ENCODE measurements at places on chromosomes 4 and X. TPM values are rescaled to one million over a fixed set of nuclear protein-coding genes. Genes with fewer than 3 reads are reported as not detected.

Gene ESX1
- total RNA-seq = not detected

Gene ANTXR2
- 24.9 TPM for total RNA-seq

Gene PAGE4
- total RNA-seq = not detected

Gene CXCL3
- 0.18 TPM for total RNA-seq

Gene STATH
- not detected for total RNA-seq

Gene LNX1
- not detected for total RNA-seq

Gene TDO2
- total RNA-seq = not detected

Gene MAMLD1
- total RNA-seq = 15.0 TPM

Measured in activated T-helper 1 cell treated with anti-CD3 and anti-CD28 coated beads, Interleukin-12 subunit alpha, Interleukin-12 subunit beta, Interleukin-2, Interleukin-4 antibody, amounts not matched to agents 30 ng/mL and 10 ng/mL and 1 ng/mL, durations not matched to agents 14 hours and 24 hours and 36 hours (primary cell).